ENCODE measurements at places on chromosomes 2 and 18. TPM values are rescaled to one million over a fixed set of nuclear protein-coding genes. Genes with fewer than 3 reads are reported as not detected.

- DNase-seq, result no peak
Observed at GRCh38 chr2:205025580-205026240, 480.4 kb downstream of the PARD3B start.

DNA sequence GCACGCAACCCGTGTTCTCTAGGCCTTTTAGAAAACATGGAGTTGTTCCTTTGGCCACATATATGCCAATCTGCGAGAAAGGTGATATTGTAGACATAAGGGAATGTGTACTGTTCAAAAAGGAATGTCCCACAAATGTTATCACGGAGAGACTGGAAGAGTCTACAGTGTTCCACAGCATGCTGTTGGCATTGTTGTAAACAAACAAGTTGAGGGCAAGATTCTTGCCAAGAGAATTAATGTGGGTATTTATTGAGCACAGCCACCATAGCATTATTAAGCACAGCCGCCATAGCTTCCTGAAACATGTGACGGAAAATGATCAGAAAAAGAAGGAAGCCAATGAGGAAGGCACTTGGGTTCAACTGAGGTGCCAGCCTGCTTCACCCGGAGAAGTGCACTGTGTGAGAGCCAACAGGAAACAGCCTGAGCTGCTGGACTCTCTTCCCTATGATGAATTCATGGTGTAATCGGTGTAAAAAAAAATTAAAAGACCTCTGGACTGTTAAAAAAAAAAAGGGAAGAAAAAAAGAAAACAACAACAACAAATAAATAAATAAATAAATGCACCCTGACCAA, 29.0 kb upstream of the REL start:
- DNase-seq, result no peak

GRCh38 chr18:59038295-59039039, 101.2 kb upstream of the SEC11C start:
- DNase-seq, result no peak

DNA sequence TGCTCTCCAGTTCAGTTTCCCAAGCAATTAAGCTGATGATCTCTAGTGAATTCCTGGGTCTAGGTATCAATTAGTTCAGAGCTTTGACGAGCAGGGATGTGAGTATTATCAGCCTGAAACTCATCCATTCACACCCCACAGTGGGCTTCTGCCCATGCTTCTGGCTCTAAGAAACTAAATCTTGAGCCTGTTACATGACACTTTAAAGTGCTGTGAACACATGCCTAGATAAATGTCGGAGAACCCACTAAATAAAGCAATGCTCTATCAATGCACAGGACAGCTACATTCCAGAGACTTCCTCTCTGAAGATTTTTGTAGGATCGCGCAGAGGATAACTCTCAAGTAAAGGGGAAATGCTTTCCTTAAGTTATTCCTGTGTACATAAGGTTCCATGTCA, 356.5 kb upstream of the TNP1 start:
- no peak for DNase-seq

The ACMSD gene
- polyA plus RNA-seq, result not detected

The PAPOLG gene
- 7.4 TPM for polyA plus RNA-seq
